ENCODE measurements at places on chromosomes 6 and 20.
A peak's percentile ranks its signal among the peaks of the same experiment; 100 is the strongest.

GRCh38 chr6:42460883-42461282 lies 9.2 kb upstream of the TRERF1 start:
- peak; percentile 38 for DNase-seq

- DNase-seq = no peak
These were observed 9.9 kb downstream of the AKIRIN2 start for GRCh38 chr6:87692086-87692485.

GRCh38 chr6:101279410-101279809 lies 114.1 kb upstream of the GRIK2 start:
- no peak for DNase-seq

- DNase-seq = no peak
These were observed 4.1 kb upstream of the RNF217 start for GRCh38 chr6:124958149-124958548.

DNA sequence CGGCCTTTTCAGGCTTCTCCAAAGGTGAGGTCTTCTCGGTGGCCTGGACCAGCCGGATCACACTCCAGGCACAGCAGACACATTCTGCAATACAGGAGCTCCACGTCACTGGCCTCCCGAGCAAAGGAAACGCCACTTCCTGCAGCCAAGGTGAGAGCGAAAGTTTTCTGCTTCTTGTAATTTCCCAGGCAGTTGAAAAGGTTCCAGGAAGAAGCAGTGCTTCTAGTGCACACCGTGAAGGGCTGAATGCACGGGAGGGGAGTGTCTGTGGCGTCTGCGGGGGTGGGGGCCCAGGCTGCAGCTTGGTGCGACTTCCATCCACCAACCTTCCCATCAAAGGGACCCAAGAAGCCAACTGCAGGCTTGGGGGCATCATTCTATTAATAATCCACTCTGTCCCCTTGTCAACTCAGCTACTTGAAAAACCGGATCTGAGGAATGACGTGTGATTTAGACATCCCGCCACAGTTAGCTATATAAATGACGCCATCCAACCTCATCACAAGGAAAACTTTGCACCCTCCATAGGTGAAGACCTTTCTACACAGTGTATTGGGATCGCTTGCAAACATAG lies 61.1 kb downstream of the NFATC2 start:
- no peak for DNase-seq

- no peak for DNase-seq
These were observed 4.7 kb upstream of the SCUBE3 start for GRCh38 chr6:35209081-35209480.

DNA sequence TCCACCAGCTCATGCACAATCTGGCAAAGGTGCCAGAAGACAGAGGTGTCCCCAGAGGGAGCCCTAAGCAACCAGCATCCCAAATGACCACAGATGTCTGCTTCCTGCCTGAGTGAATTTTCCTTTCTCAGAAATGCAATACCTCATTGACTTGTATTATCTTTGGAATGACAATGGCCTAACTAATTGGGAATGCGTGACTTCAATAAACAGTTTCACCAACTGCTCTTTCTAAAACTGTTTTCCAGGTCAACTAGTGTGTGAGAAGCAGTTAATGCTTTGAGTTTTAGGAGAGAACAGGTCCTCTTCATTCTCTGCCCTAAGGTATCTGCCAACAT lies 108.9 kb upstream of the SNX9 start:
- peak; percentile 71 for DNase-seq

- DNase-seq = no peak
These were observed 112.8 kb downstream of the TBX18 start for GRCh38 chr6:84651583-84651982.

GRCh38 chr6:87968435-87969278 lies 79.0 kb upstream of the SPACA1 start:
- no peak for DNase-seq

DNA sequence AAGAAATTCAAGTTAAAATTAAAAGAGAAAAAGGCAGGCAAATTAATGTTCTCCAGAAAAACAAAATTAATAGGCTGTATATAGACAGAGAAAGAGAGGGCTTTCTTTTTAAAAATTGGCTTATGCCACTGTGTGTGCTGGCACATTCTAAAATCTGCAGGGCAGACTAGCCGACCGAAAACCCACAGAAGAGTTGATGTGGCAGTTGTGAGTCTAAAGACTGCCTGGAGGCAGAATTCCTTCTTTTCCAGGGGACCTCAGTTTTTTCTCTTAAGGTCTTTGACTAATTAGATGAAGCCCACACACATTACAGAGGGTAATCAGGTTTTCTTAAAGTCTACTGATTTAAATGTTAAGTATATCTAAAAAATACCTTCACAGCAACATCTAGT lies 85.7 kb downstream of the GJA1 start:
- DNase-seq = no peak

GRCh38 chr6:8219352-8219943 lies 117.1 kb upstream of the EEF1E1 start:
- DNase-seq = peak; percentile 55

- DNase-seq = no peak
These were observed 85.2 kb downstream of the KIF16B start for GRCh38 chr20:16488086-16488485.

DNA sequence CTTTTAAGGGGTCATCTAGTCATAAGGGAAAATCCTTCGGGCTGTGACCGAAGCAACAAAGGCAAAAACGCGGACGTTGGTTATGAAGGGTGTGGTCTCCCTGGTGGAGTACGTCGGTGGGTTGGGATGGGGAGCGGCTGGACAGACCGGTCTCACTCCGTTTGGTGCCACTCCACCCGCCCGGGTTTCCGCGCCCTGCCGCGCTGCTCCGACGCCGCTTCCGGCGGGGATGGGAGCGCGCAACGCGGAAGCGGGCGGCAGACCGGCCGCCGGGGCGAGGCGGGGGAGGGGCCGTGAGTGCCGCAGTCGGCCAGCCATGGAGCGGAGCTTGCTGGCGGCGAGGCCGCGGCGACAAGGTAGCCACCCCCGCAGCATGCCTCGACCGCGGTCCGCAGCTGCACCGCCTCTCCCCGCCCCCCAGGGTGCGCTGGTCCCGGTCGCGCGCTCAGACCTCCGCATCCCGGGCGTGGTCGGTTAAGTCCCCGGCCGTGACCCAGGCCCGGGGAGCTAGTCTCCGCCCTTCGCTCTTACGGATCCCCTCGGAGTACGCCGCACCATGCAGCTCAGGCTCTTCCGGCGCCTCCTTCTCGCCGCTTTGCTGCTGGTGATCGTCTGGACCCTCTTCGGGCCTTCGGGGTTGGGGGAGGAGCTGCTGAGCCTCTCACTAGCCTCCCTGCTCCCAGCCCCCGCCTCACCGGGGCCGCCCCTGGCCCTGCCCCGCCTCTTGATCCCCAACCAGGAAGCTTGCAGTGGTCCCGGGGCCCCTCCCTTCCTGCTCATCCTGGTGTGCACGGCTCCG lies at the start of gene B3GALT4:
B3GALT4 (plus strand) TSS at position 260 of the 799 bp plus-strand sequence; CDS start at position 557, 297 bp downstream.
- peak; percentile 76 for DNase-seq

- no peak for DNase-seq
These were observed 75.8 kb downstream of the F13A1 start for GRCh38 chr6:6244624-6245023.

DNA sequence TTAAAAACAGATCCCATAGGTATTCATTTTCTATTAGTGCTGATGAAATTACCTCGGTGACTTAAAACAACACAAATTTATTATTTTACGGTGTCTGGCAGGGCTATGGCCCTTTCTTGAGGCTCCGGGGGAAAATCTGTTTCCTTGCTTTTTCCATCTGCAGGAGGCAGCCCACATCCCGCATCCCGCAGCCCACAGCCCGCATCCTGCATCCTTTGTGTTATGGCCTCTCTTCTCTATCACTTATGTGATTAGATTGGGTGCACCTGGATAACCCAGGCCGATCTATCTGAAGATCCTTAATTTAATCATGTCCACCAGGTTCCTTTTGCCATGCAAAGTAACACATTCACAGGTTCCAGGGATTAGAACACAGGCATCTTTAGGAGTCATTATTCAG lies 407.8 kb downstream of the CDC5L start:
- DNase-seq = no peak

DNA sequence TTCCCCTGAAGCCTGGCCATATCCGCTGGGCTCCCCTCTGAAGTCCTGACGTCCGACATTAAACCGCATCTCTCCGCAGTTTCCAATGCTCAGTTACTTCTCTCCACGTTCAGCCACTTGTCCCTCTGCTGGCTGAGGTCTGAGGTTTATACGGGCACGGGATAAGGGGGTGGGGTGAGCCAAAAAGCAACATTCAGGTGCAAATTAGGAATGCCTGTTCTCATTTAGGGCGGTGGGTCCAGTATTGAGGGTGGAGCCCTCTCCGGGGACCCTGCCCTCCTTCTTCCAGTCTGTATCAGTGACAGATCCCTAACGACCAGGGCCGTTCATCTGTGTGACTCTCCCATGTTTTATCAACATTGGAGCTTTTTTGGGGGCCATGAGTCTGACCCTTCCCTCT lies 1454.4 kb downstream of the HACE1 start:
- DNase-seq = no peak

- DNase-seq = no peak
These were observed 152.7 kb downstream of the TBXT start for GRCh38 chr6:166014966-166015365.

GRCh38 chr20:63033794-63034709 lies 27.3 kb upstream of the BHLHE23 start:
- DNase-seq = no peak

- DNase-seq = peak; percentile 10
These were observed 22.2 kb downstream of the PSMG4 start for GRCh38 chr6:3280866-3281465.

GRCh38 chr20:22288957-22289356 lies 295.4 kb downstream of the FOXA2 start:
- DNase-seq = no peak

GRCh38 chr20:46011631-46012482 lies 3.1 kb downstream of the MMP9 start:
- peak; percentile 54 for DNase-seq

DNA sequence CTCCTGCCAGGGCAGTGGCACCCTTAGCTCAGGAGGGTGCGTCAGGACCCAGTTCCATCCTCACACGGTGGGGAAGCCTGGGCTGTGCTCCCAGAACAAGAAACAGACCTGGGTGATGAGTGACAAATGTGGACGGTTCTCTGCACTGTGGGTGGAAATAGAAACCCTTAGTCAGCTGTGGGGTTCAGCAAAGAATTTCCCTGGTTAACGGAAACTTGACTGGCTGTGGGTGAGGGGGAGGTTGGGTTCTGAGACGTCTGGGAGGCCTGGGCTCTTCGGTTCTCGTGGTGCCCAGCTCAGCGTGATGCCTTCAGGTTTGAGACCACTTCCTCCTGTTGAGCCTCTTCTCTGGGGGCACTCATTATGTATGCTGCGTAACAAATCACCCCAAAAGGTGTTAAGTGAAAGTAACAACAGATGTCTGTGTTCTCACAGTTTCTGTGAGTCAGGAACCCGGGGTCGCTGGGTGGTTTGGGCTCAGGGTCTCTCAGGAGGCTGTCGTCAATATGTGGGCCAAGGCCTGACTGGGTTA lies 53.1 kb upstream of the FAM83D start:
- no peak for DNase-seq

- DNase-seq = peak; percentile 62
These were observed 8.9 kb upstream of the ERVFRD-1 start for GRCh38 chr6:11120271-11121005.

- peak; percentile 76 for DNase-seq
These were observed 46.3 kb downstream of the SOD2 start for GRCh38 chr6:159646733-159647132.

DNA sequence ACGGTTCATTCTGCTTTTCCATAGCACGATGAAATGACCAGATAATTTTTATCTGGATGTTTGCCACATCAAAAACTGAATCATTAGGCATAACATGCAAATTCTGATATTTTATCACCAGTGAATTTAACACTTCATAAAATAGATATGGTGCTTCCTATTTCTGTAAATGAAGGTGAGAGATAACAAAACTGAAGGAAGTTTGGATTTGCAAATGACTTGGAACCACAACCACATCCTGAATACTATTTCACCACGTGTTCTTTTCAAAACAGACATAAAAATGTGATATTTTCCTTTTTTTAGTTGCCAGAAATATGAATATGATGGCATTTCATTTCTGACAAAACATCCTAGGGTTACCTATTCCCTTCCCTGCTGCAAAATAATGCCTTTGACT lies 146.1 kb downstream of the EDN1 start:
- no peak for DNase-seq

DNA sequence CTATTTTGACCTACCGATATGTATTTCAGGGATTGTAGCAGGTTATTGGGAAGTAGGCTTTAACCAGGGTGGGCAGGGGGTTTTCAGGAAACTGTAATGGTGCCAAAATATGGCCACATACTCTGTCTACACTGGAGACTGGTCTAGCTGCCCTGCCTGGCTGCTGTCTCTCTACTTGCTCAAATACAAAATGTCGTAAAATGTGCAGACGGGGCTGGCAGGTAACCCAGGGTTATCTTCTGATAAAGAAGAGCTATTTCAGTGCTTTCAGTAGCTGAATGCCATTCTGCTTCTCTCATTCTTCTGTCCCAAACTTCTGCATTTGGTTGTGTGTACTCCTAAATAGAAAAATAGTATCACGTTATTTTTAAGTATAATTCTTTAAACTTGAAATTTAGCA lies 616.2 kb downstream of the EPM2A start:
- no peak for DNase-seq

DNA sequence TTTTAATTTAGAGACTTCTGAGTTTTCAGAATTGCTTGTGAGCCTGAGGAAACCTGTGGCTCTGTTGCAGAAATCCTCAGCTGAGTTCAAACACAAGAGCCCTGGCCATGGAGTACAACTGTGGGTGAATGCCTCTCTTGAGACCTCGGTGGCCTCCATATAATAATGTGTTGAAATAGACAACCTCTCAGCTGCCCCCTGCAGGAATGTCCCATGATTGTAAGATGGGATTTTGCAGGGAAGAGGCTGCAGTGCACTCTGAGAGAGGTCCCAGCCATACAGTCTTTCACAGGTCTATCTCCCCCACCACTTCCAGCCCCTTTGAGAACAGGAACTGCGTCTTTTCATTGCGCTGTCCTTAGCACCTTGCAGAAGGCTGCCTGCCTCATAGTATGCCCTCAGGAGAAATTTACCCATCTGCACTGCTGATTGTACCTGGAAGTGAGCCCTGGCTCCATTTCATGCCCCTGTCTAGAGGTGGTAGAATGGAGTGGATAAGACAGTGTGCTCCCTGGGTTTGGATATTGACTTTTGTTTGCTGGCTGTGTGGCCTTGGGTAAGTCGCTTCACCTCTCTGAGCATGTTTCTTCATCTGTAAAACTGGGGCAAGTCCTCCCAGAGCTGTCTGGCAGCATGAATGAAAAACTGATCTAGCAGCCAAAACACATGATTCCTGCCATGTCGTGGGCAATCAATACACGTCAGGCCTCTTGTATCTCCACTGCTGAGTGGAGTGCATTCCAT lies 16.8 kb upstream of the CDH22 start:
- no peak for DNase-seq

DNA sequence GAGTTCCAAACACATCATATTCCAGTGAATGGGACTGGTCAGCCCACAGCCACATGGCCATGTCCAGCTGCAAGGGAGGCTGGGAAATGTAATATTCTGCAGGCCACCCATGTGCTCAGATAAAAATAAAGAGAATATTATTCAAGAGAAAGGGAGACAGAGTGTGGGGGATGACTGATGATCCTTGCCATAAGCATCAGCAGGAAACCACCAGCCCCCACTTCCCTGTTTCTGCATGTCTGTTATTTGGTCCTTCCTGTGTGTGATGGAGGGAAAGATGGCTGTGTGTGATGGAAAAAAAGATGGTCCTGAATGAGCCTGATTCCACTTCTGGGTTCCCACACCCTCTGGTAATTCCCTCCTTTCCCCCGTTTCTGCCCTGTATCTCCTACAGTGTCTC lies 13.1 kb upstream of the RSPO4 start:
- DNase-seq = no peak

- DNase-seq = no peak
These were observed 113.0 kb downstream of the MAP7 start for GRCh38 chr6:136437246-136437645.

Measured in fibroblast of skin of right biceps (primary cell).